Neural progenitor cell (in vitro differentiated cells): ENCODE measurements at places on chromosomes 11 and 22. TPM values are rescaled to one million over a fixed set of nuclear protein-coding genes. Genes with fewer than 3 reads are reported as not detected.

DNA sequence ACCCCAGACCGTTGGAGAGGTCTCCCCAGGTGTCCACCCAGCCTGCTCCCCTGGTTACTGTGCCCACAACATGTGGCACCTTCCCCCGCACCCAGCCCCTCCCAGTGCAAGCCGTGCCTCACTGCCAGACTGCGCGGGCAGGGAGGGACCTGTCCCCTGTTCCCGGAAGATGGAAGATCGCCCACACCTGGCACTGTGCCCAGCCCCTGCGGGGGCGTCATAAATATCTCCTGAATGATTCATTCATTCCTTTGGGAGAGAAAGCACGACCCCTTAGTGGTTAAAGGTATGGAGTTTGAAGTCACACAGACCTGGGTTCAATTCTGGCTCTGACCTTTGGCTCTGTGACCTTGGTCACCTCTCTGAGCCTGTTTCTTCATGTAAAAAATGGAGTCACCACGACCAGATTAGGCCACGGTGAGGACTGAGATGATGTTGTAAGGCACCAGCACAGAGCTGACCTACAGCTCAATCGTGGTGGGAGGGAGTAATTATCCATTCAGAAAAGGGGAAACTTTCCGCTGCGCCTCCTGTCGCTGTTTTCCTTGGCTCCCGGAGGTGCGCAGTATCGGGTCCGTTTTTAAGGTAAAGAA is 497 bp upstream of the SYT12 start:
- peak overlapping the region; percentile 51 for H3K4me3 ChIP-seq
- H3K27ac ChIP-seq = no peak overlapping the region
- peaks cover 9% of the 10 kb centered on the region for H3K4me1 ChIP-seq
- H3K36me3 ChIP-seq = no peaks in the 10 kb centered on the region
- no peak for DNase-seq

DNA sequence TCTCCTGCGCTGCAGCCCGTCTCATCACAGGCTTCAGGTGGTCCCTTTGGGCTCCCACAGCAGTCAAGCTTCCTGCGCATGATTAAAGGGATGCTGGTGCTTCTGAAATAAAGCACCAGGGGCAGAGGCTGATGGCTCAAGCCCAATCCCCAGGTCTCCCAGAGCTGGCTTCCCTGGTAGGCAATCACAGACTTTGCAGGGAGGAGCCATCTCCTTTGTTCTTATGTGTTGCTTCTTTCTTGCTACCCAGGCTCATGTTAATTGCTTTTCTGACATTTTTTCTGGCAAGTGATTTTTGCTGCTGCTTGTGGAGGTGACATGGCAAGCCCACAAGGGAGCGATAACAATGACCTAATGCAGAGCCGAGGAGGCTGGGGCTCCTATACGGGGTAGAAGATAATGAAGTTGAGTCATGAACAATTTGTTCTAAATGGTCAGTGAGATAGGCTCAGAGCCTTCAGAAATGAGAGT is 25.2 kb upstream of the PLET1 start:
- no peaks in the 10 kb centered on the region for H3K36me3 ChIP-seq
- H3K4me3 ChIP-seq = no peak overlapping the region

- no peak for DNase-seq
- no peaks in the 10 kb centered on the region for H3K4me1 ChIP-seq
- H3K27ac ChIP-seq = no peak overlapping the region
- H3K36me3 ChIP-seq = peaks cover 16% of the 10 kb centered on the region
Observed at GRCh38 chr11:108093128-108093904, 28.1 kb upstream of the ACAT1 start.

- no peak overlapping the region for H3K27ac ChIP-seq
- H3K36me3 ChIP-seq = no peaks in the 10 kb centered on the region
- no peaks in the 10 kb centered on the region for H3K4me1 ChIP-seq
- H3K27me3 ChIP-seq = no peaks in the 10 kb centered on the region
- H3K4me3 ChIP-seq = no peak overlapping the region
- no peak for DNase-seq
Observed at GRCh38 chr11:101407324-101407723, 176.5 kb downstream of the TRPC6 start.

- peaks cover 2% of the 10 kb centered on the region for H3K4me1 ChIP-seq
- H3K4me3 ChIP-seq = no peak overlapping the region
- DNase-seq = no peak
- no peaks in the 10 kb centered on the region for H3K27me3 ChIP-seq
Observed at GRCh38 chr22:23283591-23284503, 103.5 kb downstream of the BCR start.

GRCh38 chr11:86370922-86371594 is 3.6 kb upstream of the CCDC81 start:
- H3K27ac ChIP-seq = no peak overlapping the region
- no peaks in the 10 kb centered on the region for H3K36me3 ChIP-seq
- DNase-seq = no peak

DNA sequence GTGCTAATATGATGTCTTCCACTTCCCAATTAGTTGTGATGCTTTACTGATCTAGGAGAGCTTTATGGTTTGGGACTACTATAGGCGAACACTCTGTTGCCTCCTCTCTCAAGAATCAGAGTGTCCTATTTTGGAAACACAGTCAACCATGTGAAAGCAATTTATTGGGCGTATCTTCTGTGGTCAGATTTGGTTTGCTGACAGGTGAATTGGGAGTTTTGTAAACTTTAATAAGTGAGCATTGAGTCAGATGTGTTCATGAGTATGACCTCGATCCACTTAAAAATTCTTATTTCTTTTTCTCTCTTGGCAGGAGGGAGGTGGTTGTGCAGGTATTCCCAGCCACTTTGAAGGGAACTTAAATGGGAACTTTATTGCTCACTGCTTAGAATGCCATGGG is 4.4 kb downstream of the CAT start:
- no peak overlapping the region for H3K4me3 ChIP-seq
- DNase-seq = no peak
- no peaks in the 10 kb centered on the region for H3K36me3 ChIP-seq
- no peak overlapping the region for H3K27ac ChIP-seq

- peaks cover 8% of the 10 kb centered on the region for H3K4me1 ChIP-seq
- H3K27me3 ChIP-seq = no peaks in the 10 kb centered on the region
- DNase-seq = no peak
- H3K4me3 ChIP-seq = peak overlapping the region; percentile 52
- H3K27ac ChIP-seq = no peak overlapping the region
Observed at GRCh38 chr22:19959587-19960490, 18.2 kb upstream of the TXNRD2 start.

The PGR gene
- 0.07 and 0.40 TPM in 2 replicates for total RNA-seq

DNA sequence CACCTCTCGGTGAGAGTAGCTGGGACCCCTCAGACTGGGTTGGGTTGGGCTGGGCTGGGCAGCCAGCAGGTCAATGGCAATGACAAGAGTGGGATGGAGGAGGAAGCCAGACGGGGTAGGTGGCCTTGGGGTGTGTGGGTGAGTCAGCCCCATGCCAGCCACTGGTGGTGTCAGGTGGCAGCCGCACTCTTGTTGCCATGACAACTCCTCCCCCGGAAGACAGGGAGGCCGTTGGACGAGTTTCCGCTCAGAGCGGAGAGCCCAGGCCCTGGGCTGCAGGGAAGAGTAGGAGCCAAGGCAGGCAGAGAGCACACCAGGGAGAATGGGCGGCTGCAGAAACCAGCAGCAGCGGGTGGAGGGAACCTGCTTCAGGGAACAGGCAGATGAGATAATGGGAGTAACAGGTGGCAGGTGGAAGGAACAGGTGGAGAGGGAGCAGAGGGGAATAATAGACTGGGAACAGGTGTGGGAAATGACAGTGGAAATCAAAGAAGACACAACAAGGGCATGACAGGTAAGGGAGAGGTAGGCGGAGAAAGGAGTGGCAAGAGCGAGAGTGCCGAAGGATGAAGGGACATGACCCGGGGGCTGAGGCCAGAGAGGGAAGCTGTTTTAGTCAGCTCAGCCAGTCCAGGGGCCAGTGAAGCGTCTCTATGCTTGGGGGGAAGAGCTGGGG is 8.7 kb downstream of the SPTBN2 start:
- peaks cover 27% of the 10 kb centered on the region for H3K4me1 ChIP-seq
- DNase-seq = peak; percentile 79
- H3K36me3 ChIP-seq = no peaks in the 10 kb centered on the region
- no peak overlapping the region for H3K27ac ChIP-seq
- no peaks in the 10 kb centered on the region for H3K27me3 ChIP-seq

DNA sequence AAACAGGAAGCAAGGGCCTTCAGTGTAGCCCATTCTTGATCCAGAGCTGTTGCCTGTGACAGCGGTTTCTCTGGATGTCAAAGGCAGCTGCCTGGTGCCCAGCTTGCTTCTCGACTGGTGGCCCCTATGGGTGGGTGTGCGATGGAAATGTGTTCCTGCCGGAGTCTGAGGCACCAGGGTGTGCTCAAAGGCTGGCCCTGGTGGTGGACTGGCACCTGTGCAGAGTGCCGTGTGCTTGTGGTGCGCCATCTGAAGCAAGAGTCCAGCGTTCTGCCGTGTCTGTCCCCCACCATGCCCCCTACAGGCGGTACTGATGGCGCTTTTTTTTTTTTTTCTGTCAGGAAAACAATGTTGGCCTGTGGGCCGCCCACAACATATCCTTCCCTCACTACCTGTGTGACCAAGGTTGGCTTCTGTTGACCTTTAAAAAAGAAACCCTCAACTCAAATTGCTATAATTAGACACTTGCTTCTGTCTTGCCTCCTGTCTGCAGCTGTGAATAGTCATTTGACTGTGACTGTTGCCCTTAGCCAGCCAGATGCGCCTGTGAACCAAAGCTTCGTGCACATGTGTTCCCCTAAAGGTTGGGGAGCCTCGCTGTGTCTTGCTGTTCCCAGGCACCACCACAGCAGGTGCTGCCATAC is 4.7 kb upstream of the RANBP1 start:
- DNase-seq = peak; percentile 69
- H3K4me3 ChIP-seq = no peak overlapping the region
- H3K4me1 ChIP-seq = peaks cover under 1% of the 10 kb centered on the region
- no peaks in the 10 kb centered on the region for H3K36me3 ChIP-seq
- H3K27ac ChIP-seq = peak overlapping the region; percentile 78

GRCh38 chr11:15940462-15941205 is 415.7 kb downstream of the SOX6 start:
- H3K27me3 ChIP-seq = peaks cover 9% of the 10 kb centered on the region
- no peak overlapping the region for H3K4me3 ChIP-seq
- H3K27ac ChIP-seq = no peak overlapping the region
- no peaks in the 10 kb centered on the region for H3K4me1 ChIP-seq
- no peak for DNase-seq

GRCh38 chr11:8686325-8686724 is 3.7 kb downstream of the RPL27A start:
- H3K27ac ChIP-seq = no peak overlapping the region
- H3K4me3 ChIP-seq = no peak overlapping the region
- no peak for DNase-seq
- H3K4me1 ChIP-seq = peaks cover 30% of the 10 kb centered on the region
- H3K27me3 ChIP-seq = no peaks in the 10 kb centered on the region
